Ovary (tissue), 10 donors: ENCODE measurements at places on chromosomes 2 and 18. TPM values are rescaled to one million over a fixed set of nuclear protein-coding genes. Genes with fewer than 3 reads are reported as not detected.

GRCh38 chr2:50443868-50444630 lies 587.9 kb downstream of the NRXN1 start:
- DNase-seq = no peak

DNA sequence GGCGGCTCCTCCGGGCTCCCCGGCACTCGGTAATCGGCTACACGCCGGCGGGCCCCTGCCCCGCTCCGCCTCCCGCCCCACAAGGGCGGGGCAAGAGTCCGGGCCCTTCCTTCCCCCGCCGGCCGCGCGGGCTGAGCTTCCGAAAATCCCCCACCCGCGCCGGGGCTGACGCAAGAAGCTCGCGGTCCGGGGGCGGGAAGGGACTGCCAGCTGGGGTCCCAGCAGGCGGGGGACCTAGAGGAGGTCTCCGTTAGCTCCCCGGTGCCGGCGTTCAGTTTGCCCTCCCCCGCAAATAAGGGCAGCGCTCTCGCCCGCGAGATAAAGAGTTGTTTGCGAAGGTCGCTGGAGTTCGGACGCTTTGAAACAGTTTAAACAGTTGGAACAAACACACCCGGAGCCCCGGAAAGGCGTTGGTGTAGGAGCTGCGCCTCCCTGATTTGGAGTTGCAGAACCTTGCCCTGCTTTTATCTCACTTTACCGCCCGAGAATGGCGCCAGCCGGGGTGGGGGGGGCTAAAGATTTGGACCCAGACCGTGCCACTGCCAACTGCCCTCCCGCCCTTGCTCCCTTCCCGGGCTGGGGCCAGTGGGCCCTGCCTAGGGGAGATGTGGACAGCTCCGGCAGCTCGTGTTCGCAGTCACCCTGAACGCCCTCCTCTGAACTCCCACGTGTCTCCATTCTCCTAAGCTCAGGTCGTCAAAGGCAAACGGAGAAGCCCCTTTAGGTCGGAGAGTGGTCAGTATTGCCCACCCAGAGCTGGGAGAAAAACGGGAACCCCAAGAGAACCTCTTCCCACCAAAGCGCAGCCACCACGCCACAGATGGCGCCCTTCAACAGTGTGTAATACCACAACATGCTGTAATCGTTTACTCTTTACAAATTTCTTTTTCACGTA lies at the start of gene NFE2L2:
TSS of gene NFE2L2 (minus strand) at position 35 of the 895 bp plus-strand sequence. CDS start 151 bp downstream, outside the sequence.
- peak; percentile 98 for DNase-seq

DNA sequence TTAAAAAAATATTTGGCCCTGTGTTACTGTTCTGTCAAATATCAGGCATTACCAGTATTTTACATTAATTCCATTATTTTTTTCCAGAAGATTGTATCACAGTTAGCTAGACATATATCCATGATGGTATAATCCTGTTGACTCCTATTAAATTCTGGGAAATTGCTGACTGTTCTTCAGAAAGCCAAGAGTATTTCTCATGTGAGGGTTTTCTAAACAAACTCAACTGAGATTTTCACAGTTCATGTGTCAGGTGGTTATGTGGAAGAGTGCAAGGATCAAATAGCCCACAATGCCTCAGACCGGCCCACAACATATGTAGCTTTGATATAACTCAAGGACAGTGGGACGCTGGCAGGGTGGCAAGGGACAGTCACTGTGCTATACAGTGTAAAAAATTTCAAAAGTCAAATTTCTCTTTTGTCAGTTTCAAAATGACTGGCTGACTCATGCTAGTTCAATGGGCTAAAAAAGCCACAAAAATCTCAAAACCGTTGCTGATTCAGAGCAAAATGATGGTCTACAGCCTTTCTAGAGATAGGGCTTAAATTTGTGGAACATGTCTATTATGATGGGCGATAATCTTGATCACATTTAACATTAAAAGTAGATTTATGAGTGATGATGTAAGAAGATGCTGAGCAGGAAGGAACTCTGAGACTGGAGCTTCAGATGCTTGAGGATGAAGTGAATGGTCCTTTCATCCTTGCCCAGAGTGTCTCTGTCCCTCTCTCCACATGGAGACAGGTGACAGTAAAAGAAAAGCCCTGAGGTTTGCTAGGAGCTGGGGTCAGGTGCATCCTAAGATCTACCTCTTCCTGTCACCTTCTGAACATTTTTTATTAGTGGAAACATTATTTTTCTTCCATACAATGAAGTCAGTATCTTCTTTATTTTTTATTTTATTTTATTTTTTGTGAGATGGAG lies 175.8 kb upstream of the PIEZO2 start:
- DNase-seq = no peak

DNA sequence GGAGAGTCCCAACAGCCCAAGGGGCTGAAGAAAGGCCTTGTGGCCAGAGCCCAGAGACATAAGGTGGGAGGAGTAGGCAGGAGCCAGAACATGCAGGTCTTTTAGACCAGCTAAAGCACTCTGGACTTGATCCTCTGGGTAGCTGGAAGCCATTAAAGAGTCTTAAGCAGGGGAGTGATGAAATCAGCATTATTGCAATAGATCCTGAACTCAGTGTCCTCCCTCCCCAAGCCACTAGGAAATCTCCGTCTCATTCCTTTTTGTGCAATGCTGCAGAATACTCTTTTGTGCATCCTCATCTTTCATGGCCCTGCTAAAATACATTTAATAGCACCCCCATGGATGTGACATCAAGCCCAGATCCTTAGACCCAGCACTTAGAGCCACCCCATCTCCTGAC lies 58.6 kb upstream of the ZCCHC2 start:
- no peak for DNase-seq

Gene TMEM198
- total RNA-seq = 13.7 TPM

DNA sequence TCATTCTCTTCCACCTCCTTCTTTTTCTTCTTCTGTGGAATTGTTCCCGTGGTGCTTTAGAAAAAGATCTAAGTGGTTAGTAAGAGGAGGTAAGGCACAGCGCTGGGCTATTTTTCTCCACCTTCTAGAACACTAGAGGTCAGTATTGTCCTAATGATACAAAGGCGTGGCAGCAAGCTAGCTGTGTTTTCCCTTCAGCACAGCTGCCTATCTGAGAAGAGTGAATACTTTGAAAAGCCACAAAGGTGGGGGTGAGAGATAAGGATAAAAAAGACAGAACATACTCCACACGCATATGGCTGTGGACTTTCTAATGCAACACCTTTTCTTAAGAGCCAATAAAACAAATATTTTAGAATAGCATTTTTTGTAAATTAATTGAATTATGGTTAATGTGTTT lies 2.1 kb downstream of the CNTNAP5 start:
- no peak for DNase-seq

DNA sequence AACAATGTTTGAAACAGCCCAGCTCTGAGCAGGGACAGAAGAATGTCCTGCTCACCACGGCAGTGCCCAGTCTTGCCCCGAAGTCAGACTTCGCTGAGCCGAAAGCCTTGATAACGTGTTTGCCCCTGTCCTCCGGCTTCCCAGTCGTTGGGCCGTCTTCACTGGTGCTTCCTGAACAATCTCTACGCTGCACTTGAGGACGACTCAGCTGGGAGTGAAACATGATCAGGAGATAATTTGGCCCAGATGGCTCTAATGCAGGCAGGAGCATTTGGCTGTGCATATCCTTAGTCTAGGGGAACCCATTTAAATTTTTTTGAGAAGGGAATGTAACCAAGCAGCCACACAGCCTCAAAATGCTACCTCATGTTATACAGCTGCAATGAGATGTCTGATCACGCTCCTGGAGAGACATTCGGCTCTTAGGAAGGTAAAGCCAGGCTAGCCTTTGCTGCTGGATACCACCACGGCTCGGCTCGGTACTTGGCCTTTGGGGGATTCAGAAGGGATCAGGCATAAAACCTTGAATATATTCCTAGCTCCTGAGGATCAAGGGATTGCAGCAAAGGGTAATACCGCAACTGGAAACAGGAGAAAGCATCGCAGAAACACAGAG lies 43.6 kb downstream of the FECH start:
- DNase-seq = no peak

DNA sequence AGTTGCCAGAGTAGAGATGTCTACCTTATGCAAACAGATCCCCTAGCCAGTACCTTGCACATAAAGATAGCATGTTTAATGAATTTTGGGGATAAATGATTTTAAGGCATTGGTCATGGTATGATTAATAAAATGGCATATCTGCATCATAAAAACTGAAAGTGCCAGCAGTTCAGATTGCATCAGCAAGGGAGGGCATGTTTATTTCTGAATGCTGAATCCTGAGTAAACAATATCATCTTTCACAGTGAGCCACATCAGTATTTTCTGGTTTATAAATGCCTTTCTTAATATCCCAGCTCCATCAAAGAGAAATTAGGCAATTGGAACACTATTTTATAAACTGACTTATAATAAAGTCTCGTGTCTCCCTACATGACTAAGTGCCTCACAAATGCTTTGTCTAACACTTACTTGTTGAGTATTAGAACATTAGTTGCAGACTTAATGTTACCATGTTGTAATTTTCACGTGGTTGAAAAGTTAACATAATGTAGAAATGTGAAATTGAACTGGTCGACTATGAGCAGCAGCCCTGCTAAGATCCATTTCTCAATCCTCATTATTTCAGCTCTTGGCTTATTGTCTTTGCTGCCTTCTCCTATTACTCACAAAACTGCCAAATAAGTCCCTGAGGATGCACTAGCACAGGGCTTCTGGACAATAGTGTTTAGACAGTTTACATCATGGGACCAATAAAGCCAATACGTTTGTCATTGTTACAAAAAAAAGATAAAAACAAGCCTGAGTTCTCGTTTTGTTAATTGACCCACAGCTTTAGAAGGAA lies 48.0 kb downstream of the LANCL1 start:
- no peak for DNase-seq

DNA sequence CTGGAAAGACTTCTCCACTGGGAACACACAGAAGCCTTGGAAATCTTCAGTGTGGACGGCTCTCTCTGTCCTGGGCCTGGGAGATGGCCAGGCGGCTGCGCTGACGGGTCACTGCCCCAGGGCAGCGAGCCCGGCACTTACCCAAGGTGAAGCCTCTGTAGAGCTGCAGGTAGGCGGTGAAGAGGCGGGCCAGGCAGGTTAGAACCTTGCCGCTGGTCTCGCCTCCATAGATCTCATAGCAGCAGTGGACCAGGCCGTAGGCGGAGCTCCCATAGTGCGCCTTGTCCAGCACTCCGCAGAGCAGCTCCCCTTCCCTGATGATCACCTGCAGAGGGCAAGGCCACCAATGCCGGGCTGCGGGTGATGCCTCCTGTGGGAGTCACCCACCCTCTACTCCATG lies 53.0 kb downstream of the POLR1A start:
- DNase-seq = peak; percentile 10

Gene CACNB4
- 0.83 TPM for total RNA-seq

Gene SP140
- total RNA-seq = 1.0 TPM

Gene HJURP
- total RNA-seq = not detected

GRCh38 chr2:65574993-65575392 lies 142.6 kb upstream of the SPRED2 start:
- DNase-seq = no peak

- DNase-seq = peak; percentile 44
Observed at GRCh38 chr2:216596236-216596979, 36.8 kb upstream of the IGFBP2 start.

DNA sequence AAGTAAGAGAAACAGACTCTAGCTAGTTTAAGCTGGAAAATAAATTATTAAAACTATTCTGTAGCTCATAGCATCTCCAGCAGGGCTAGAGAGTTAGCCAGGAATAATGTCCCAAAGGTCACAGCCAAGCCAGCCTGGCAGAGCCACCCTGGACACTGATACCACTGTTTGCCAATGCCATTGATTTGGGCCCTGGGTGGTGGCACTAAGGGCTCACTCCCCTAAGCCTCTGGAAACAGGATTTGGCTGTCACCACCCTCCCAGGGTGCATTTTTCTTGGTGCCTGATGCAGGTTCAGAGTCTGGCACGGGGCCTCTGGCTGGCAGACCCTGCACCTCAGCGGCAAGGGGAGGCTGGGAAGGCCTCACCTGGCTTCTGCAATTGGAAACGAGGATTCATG lies 7.1 kb downstream of the SH2D6 start:
- no peak for DNase-seq

Gene DNAH6
- 5.8 TPM for total RNA-seq

DNA sequence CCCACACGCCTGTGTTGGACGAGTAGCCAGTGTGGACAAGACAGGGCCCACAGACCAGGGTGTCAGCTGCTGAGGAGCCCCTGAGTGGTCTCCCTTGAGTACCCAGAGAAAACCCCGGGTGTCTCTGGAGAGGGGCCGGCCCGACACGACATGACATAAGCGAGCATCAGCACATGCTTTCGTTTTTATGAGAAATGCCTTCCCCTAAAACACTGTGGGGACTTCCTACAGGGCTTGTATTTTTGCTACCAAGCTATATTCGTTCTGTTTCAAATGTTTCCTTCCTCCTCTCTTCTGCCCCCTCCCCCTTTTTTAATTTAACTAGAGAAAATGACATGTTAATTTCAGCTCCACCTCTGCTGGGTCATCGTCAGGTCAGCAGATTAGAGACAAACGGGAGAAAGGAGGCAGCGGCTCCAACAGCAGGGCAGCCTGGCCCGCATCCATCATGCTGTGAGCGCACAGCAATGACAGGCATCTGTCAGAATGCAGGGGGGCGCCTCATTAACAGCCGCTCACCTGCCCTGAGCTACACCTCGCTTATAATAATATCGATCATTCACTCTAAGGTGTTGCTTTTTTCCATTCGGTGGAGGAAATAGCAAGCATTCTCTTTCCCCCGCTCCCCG lies 286.2 kb downstream of the ZNF516 start:
- DNase-seq = no peak

Gene CFAP221
- 3.4 TPM for total RNA-seq

DNA sequence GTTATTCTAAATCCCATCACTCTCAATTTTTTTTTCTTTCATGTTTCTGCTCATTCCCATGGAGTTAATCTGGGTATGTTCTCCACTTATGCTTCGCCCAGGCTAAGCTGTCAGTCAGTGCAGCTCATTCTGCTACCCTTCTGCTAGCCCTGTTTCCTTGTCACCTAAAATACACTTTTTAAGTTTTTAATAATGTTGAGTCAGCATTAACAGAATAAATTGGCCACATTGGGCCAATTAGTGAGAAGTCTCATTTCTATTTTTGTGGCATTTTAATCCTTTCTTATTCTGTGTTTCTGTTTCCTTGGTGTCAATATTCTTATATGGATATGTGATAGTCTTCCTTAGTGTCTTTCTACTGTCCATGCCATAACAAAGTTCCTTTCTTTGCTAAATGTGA lies 1126.2 kb downstream of the DPP10 start:
- no peak for DNase-seq
